Activated B cell treated with CpG ODN at 0.5 μM for 24 hours (primary cell): ENCODE measurements at places on chromosomes 11 and 22. TPM values are rescaled to one million over a fixed set of nuclear protein-coding genes. Genes with fewer than 3 reads are reported as not detected.
A peak's percentile ranks its signal among the peaks of the same experiment; 100 is the strongest.

HEPHL1 gene
- total RNA-seq, result not detected in 2 replicates

OR52A1 gene
- not detected in 2 replicates for total RNA-seq

KCNK4 gene
- total RNA-seq, result 0.24 and 0.44 TPM in 2 replicates

BLID gene
- total RNA-seq, result not detected in 2 replicates

UPK3A gene
- 1.4 and 1.6 TPM in 2 replicates for total RNA-seq

MRGPRF gene
- not detected in 2 replicates for total RNA-seq

JAML gene
- total RNA-seq, result 1.2 and 1.5 TPM in 2 replicates

KRTAP5-2 gene
- not detected in 2 replicates for total RNA-seq

DYNC2H1 gene
- total RNA-seq, result 2.6 and 3.2 TPM in 2 replicates

MCAM gene
- 0.15 and 0.20 TPM in 2 replicates for total RNA-seq

ISX gene
- total RNA-seq, result not detected in 2 replicates

TEX12 gene
- total RNA-seq, result not detected in 2 replicates

OR10D3 gene
- total RNA-seq, result not detected in 2 replicates

APOBEC3C gene
- total RNA-seq, result 173 and 179 TPM in 2 replicates

AIFM3 gene
- total RNA-seq, result 0.86 and 1.3 TPM in 2 replicates

INSC gene
- not detected in 2 replicates for total RNA-seq

CADM1 gene
- total RNA-seq, result 0.86 and 0.91 TPM in 2 replicates

TCN2 gene
- not detected in 2 replicates for total RNA-seq

GRCh38 chr11:30365793-30366517 is 43.1 kb downstream of the ARL14EP start:
- no peak for DNase-seq

DNA sequence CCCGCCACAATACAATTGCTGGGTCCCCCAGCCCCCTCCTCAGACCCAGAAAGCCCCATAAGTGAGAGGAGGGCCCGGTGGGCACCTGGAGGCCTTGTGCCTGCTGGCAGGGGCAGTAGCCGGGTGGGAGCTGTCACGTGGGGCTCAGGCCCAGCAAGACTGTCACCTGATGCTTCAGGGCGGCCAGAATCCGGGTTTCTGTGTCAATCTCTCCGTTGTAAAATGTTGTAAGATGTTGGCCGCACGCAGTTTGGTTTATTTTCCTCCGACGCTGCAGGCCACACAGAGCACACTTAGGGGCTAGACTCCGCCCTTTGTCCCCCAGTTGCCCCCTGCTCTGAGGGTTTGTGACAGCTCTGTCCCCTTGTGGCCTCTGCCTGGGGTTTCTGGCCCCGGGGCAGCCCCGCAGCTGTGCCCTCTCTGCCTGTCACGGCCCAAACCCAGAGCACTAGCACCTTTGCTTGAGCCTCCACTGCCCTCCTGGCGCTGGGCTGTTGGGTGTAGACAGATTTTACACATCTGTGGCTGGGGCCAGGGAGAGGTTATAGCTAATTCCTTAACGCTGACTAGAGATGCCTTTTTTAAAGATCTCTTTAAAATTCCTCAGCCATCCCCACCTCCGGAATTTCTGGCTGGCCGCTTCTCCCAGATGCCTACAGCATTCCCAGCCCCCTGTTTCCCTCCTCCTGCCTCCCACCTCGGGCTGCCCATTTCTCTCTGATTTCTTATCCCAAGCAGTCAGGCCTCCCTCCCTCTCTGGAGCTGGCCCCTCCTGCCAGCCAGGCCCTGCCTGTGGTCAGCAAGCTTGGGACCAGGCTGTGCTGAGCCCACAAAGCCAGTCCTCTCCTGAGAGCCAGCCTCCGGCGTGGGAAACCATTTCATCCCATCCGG is 3.2 kb upstream of the PRR5 start:
- DNase-seq, result no peak

GRCh38 chr11:76600124-76600655 is 70.4 kb downstream of the LRRC32 start:
- no peak for DNase-seq

- no peak for DNase-seq
Observed at GRCh38 chr11:64762674-64763525, 3.1 kb upstream of the PYGM start.

- DNase-seq, result peak; percentile 68
Observed at GRCh38 chr11:60970369-60970774, 1.1 kb upstream of the CD6 start.

- no peak for DNase-seq
Observed at GRCh38 chr22:19891317-19892256, 36.9 kb upstream of the GNB1L start.

GRCh38 chr11:27642954-27643353 is 57.3 kb downstream of the BDNF start:
- no peak for DNase-seq

- DNase-seq, result no peak
Observed at GRCh38 chr22:17435375-17435774, 66.1 kb downstream of the CECR2 start.

DNA sequence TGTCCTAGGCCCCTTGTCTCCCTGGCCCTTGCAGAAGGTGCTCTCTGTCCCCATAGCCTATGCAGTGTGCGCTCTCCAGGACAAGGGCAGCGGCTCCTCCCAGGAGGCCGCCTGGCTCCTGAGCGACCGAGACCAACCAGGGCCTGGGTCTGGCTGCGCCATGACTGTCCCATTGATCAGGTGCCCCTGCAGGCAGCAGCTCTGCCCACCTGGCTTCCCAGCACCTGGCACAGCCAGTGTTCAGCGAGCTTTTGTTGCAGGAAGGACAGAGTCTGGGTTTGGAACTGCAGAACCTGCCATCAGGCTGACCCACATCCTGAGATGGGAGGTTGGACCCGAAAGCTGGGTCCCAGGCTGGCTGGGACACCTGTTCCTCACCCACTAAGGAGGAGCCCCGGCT is 1001.1 kb downstream of the BRD1 start:
- DNase-seq, result no peak

DNA sequence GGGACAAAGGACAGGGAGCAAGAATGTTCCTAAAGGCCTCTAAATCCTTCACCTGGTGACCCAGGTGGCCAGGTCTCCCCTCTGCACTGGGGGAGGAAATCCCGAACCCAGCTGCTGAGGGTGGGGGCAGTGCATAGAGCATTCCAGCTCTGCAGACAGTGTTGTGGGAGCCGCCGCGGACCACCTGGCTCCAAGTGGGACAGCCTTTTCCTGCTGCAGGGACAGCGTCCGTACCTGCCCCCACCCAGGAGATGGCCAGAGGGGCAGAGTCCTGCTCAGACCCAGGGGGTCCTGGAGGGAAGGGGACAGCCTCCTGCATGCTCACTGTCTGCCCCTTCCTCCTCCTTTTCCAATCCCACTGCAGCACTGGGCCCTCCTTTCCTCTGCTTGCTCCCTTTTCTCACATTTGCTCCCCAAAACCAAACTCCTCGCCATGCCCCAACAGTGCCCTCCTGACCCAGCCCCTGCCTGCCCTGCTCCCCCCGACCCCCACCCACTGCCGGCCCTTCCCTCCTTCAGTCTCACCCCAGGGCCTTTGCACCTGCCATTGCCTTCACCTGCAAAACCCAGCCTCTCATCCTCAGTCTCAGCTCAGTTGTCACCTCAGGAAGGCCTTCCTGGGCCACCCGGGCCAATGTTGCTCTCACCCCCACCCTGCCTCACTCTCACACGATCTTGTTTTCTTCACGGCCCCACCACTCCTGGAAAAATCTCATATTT is 12.8 kb downstream of the PNPLA5 start:
- DNase-seq, result no peak

DNA sequence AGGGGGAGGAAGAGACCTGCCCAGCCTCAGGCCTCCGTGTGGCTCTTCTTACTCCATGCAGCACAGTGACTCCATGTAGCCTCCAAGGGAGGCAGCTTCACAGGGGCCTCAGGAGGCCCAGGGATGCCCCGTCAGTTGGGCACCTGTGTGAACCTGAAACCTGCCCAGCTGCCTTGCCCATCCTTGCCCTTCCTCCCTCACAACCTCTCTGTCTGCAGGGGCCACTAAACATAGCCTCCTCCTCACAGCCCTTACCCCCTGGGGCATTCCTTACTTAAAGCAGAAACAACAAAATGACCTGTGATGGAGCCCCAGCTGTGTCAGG is 7.1 kb downstream of the LRRC32 start:
- no peak for DNase-seq

GRCh38 chr11:28223994-28224393 is 115.8 kb downstream of the METTL15 start:
- DNase-seq, result no peak

DNA sequence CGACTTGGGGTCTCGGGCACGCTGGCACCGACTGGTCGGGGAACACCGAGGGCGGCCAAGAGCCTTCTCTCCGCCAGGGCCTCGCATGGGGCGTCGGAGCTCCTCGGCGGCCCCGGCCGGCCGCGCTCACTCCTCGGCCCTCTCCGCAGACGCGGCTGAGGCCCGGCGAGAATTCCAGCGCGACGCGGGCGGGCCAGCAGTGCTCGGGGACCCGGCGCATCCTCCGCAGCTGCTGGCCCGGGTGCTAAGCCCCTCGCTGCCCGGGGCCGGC is 5.6 kb downstream of the TBX1 start:
- no peak for DNase-seq

DNA sequence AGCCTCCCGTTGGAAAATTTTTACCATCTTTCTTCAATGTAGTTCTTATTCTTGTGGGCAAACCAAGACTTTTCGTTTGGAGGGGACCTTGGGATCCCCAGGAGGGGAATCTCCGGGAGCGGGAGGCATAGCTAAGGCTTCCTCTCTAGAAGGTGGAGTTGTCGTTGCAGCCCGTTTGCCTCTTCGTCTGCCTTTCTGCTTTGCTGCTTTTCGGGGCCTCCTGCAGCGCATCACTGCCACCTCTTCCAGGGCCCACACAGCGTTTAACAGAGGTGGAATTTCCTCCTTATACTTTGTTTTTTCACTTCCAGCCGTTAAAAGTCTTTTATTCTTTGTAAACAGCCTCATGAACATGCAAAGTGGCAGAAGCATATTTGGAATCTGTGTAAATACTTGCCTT is 3.5 kb upstream of the IFITM3 start:
- DNase-seq, result no peak

GRCh38 chr11:38594895-38595294 is 1996.9 kb upstream of the RAG2 start:
- DNase-seq, result no peak

DNA sequence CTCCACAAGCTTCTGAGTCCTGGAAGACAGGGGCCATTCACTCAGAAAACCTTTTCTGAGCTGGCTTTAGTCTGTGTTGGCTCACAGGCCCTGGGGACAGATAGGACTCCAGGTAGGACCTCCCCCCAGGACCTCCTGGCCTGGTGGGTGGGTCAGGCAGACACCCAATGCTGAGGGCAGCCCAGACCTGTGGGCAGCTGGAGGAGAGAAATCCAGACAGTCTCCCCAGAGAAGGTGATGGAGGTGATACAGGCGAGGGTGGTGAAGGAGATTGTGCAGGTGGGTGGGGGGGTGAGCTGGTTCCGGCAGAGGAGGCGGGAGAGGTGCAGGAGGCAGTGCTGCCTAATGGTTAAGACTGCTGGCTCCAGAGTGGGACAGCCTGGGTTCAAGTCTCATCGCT is 15.6 kb downstream of the LRRC32 start:
- DNase-seq, result peak; percentile 8

- DNase-seq, result no peak
Observed at GRCh38 chr22:46113910-46114517, 36.3 kb upstream of the PPARA start.

DNA sequence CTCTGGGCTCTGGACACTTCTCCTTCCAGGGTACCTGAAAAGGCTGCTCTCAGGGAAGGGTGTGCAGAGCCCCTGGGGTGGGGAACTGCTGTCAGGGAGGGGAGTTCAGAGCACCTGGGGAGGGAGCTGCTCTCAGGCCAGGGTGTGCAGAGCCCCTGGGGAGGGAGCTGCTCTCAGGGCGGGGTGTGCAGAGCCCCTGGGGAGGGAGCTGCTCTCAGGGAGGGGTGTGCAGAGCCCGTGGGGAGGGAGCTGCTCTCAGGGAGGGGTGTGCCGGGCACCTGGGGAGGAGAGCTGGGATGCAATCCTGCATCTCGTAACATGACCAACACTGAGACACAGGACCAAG is 764.2 kb downstream of the BRD1 start:
- DNase-seq, result no peak

- DNase-seq, result no peak
Observed at GRCh38 chr11:107472966-107473365, 15.3 kb upstream of the CWF19L2 start.

GRCh38 chr11:5666402-5666793 is 18.5 kb downstream of the TRIM5 start:
- no peak for DNase-seq

DNA sequence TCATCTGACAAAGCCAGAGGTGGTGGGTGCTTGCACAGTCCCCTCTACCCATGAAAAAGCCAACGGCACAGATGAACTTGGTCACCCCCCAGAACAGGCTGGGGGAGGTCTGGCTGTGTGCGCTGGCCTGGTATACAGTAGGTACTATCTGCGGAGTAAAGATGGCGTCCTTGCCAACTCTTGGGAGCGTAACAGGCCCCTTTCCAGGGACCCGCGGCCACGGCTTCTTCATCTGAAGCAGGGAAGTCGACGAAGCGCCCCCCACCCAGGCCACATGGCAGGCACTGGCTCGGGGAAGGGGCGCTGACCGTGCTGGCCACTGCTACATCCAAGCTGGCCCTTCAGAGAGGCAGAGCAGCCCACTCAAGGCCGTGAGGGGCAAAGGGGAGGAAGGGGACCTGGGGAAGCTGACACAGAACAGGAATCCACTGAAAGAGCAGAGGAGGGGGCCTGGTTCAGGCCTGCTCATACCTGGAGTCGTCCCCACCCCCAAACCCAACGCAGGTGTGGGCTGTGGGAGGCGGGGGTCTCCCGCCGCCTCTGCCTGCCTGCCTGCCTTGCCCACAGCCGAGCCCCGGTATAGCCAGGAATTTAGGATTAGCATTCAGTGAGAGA is 75.7 kb downstream of the CELSR1 start:
- no peak for DNase-seq

- no peak for DNase-seq
Observed at GRCh38 chr11:96122601-96123074, 198.7 kb upstream of the MTMR2 start.

DNA sequence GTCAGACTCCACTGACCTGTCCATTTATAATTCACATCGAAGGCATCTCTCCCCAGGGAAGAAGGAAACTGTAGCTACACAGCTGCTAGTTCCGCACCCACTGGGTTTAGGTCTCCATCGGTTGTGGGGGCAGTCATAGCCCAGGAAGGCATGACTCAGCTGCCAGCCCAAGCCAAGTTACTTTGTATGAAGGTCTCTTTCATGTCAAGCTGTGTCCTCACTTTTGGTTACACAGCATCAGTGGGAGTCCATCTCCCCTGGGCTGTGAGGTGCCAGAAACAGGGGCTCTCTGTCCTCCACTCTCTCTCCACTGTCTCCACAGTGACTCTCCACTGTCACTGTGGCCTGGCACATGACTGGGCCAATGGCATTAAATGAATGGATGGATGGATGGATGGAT is 585.2 kb downstream of the BRD1 start:
- DNase-seq, result no peak

GRCh38 chr22:50577987-50578775 is at the start of gene CPT1B:
Gene CPT1B (minus strand): TSS chr22:50578427. CDS start chr22:50577915, 512 bp downstream.
- no peak for DNase-seq

DNA sequence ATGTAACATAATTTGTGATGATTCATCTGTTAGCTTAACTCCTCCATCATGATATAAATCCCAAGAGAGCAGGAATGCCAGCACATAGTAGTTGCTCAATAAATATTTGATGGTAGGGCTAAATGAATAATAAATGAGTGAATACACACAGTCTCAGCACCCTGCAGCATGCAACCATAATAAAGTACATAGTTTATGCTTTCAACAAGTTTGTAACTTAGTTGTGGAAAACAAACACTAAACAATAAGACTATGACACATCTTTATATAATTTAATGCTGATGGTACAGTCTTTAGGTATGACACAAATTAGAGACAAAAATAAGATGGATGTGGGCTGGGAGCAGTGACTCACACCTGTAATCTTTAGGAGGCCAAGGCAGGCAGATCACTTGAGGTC is 3.8 kb downstream of the ALKBH8 start:
- DNase-seq, result no peak
